Tibial nerve (tissue), 4 donors: ENCODE measurements at places on chromosomes 1 and 21.

GRCh38 chr1:175580841-175581240 is 162.6 kb downstream of the TNR start:
- no peak for DNase-seq
- H3K36me3 ChIP-seq: no peaks in the 10 kb centered on the region
- H3K4me3 ChIP-seq: no peak overlapping the region
- no peaks in the 10 kb centered on the region for H3K4me1 ChIP-seq
- H3K27me3 ChIP-seq: no peaks in the 10 kb centered on the region
- H3K27ac ChIP-seq: no peak overlapping the region

- no peaks in the 10 kb centered on the region for H3K4me1 ChIP-seq
- H3K4me3 ChIP-seq: no peak overlapping the region
- peaks cover 3% of the 10 kb centered on the region for H3K27me3 ChIP-seq
- no peaks in the 10 kb centered on the region for H3K36me3 ChIP-seq
Measured at GRCh38 chr1:167099851-167100250, 6.0 kb downstream of the STYXL2 start.

GRCh38 chr1:110588991-110589390 is 17.2 kb downstream of the KCNA2 start:
- H3K4me1 ChIP-seq: no peaks in the 10 kb centered on the region
- no peak overlapping the region for H3K4me3 ChIP-seq
- H3K36me3 ChIP-seq: no peaks in the 10 kb centered on the region
- no peak overlapping the region for H3K27ac ChIP-seq
- H3K27me3 ChIP-seq: no peaks in the 10 kb centered on the region

- DNase-seq: no peak
- H3K4me3 ChIP-seq: no peak overlapping the region
- no peak overlapping the region for H3K27ac ChIP-seq
- H3K27me3 ChIP-seq: no peaks in the 10 kb centered on the region
- peaks cover 22% of the 10 kb centered on the region for H3K36me3 ChIP-seq
Measured at GRCh38 chr1:17404034-17404684, 32.2 kb downstream of the PADI6 start.

- H3K27ac ChIP-seq: no peak overlapping the region
- H3K4me1 ChIP-seq: no peaks in the 10 kb centered on the region
- H3K27me3 ChIP-seq: no peaks in the 10 kb centered on the region
- no peak for DNase-seq
- H3K4me3 ChIP-seq: no peak overlapping the region
Measured at GRCh38 chr1:212189352-212189738, 95.9 kb upstream of the PPP2R5A start.

- H3K27ac ChIP-seq: peak overlapping the region; percentile 96
- DNase-seq: peak; percentile 61
- peak overlapping the region; percentile 72 for H3K4me3 ChIP-seq
- no peaks in the 10 kb centered on the region for H3K4me1 ChIP-seq
- no peaks in the 10 kb centered on the region for H3K27me3 ChIP-seq
Measured at GRCh38 chr21:38804789-38805327, 871 bp upstream of the ETS2 start.

DNA sequence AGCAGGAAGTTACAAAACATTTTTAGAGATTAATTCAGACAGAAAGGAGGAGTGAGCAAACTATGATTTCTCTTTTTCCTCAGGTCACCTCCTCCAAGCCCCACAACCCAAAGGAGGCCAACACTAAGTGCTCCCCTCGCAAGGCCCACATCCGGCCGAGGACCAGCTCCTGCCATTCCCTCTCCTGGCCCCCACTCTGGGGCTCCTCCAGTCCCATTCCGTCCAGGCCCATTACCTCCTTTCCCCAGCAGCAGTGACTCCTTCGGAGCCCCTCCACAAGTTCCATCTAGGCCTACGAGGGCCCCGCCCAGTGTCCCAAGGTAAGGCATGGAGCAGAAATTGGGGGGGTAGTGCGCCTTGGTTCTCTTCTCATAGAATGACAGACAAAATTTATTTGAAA is 32.0 kb upstream of the C1orf105 start:
- no peaks in the 10 kb centered on the region for H3K4me1 ChIP-seq
- H3K27ac ChIP-seq: peak overlapping the region; percentile 42
- no peak overlapping the region for H3K4me3 ChIP-seq
- H3K27me3 ChIP-seq: no peaks in the 10 kb centered on the region

DNA sequence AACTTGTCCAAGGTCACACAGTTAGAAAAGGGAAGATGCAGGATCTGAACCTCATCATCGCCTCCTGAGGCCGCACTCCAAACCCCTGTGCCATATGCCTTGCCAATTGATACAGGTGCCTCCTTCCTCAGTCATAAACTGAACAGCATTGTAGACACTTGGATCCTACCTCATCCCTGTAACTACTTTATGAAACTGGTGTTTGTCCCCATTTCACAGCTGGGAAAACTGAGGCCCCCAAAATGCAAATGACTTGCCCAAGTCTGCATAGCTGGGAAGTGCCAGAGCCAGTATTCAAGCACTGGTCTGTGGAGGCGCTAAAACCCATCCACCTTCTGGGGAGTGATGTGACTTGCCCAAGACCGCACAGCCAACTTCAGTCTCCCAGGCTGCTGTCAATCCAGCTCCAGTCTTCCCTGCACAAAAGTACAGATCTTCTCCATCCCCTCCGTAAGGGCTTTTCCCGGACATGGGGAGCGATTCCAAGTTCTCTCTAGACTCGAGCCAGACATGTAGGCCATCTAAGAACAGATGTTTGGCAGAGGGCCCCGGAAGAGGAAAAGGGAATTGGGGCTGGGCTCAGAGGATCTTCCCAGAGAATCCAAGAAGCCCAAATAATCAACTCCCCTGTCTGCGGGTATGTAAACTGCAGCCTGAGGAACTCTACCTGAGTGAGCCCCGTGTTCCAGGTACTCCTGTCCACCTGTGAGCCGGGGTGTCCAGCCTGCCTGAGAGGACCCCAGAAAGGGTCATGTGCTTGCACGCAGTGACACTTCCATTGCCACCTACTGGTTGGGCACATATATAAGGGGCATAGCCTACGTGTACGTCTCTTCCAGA is 60.5 kb downstream of the SYT2 start:
- H3K4me3 ChIP-seq: no peak overlapping the region
- H3K27me3 ChIP-seq: peaks cover 42% of the 10 kb centered on the region
- H3K4me1 ChIP-seq: no peaks in the 10 kb centered on the region
- DNase-seq: no peak
- no peak overlapping the region for H3K27ac ChIP-seq
- H3K36me3 ChIP-seq: no peaks in the 10 kb centered on the region

DNA sequence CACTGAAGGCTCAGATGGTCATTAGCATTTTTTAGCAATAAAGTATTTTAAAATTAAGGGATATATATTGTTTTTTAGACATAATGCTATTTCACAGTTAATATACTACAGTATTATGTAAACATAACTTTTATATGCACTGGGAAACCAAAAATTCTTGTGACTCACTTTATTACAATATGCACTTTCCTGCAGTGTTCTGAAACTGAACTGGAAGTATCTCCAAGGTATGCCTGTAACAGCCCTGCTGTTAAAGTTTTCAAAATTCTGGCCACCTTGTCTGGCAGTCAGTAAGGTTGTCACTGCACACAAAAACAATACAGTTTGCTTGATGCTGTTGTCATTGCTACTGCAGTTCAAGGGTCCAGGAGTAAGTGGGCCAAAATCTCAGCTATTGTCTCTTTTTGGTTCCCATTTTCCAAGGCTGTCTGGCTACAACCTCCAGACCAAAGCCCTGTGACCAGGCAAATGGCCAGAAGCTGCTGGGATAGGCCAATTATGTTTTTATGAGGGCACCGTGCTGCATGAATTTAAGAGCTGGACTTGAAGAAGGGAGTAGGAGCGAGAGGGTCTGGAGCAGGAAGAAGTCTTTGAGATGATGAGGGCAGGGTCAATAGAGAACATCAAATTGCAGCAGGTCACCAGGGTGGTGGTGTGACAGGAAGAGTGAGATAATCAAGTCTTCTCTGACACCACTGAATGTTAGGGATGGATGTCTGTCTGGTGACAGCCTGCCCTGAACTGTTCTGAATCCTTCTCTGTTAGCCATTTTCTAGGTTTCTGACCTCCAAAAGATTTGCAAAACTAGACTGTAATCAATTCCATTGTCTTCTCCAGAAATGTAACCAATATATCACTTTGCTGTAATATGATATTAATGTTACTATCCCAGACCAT is 82.3 kb upstream of the CACHD1 start:
- H3K4me1 ChIP-seq: no peaks in the 10 kb centered on the region
- no peaks in the 10 kb centered on the region for H3K27me3 ChIP-seq
- no peak for DNase-seq

DNA sequence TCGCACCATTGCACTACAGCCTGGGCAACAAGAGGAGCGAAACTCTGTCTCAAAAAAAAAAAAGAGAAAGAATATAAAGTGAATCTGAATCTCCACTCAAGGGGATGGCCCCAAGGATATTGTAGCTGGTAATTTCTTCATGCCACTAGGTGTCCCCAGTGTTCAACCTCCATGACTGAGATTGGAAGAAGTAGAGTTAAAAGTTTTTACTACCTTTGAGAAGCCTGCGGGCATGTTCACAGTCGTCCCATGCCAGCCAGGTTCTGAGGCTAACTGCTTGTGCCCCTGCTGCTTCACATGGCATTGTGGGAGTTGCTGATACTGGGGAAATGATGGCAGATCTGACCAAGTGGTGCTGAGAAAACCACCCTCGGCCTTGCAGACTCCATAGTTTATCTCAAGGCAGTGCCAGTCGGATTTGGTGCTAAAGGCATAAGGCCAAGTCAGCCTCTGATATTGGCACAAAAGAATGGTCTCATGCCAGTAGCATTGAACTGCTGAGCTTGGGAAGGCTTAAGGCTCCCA is 10.8 kb upstream of the SHISA4 start:
- no peak overlapping the region for H3K4me3 ChIP-seq
- H3K27me3 ChIP-seq: no peaks in the 10 kb centered on the region
- peak overlapping the region; percentile 75 for H3K27ac ChIP-seq
- H3K36me3 ChIP-seq: no peaks in the 10 kb centered on the region

GRCh38 chr1:173448945-173449344 is 28.2 kb upstream of the PRDX6 start:
- DNase-seq: no peak
- no peaks in the 10 kb centered on the region for H3K27me3 ChIP-seq
- H3K27ac ChIP-seq: no peak overlapping the region
- H3K36me3 ChIP-seq: peaks cover 28% of the 10 kb centered on the region
- H3K4me1 ChIP-seq: no peaks in the 10 kb centered on the region

DNA sequence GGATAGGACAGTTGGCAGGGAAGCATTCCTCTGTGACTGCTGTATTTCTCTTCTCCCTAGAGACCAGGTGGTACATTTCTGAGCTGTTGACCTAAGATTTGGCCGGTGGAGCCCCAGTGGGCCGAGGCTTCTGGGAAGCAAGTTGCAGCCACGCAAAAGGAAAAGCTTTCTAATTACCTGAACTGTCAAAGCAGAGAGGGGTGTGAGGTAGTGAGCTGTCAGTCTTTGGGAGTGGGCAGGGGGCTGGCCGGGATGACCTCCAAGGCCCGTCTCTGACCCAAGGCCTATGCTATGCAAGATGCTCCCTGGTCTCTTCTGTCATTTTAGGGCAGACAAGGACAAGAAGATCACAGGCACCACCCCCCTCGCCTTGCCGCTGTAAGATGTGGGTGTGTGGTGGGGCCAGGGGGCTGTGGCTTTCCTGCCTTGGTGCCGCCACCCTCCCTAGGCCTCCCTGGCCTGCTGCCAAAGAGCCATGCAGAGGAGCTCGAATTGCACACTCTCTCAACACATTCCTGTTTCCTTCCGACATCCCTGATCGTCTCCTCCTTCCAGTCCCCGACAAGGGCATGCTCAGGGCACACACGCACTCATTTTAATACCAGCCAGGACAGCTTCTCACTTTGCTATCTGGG is 7.7 kb downstream of the PADI1 start:
- peaks cover 23% of the 10 kb centered on the region for H3K27me3 ChIP-seq
- H3K36me3 ChIP-seq: no peaks in the 10 kb centered on the region
- no peak overlapping the region for H3K27ac ChIP-seq
- no peaks in the 10 kb centered on the region for H3K4me1 ChIP-seq
- no peak for DNase-seq
- no peak overlapping the region for H3K4me3 ChIP-seq

- no peak for DNase-seq
- no peak overlapping the region for H3K27ac ChIP-seq
Measured at GRCh38 chr1:32144033-32144432, 35.4 kb upstream of the TXLNA start.

GRCh38 chr21:45392573-45392971 is 12.4 kb upstream of the COL18A1 start:
- no peaks in the 10 kb centered on the region for H3K36me3 ChIP-seq
- H3K4me3 ChIP-seq: no peak overlapping the region
- no peak for DNase-seq
- no peaks in the 10 kb centered on the region for H3K27me3 ChIP-seq

DNA sequence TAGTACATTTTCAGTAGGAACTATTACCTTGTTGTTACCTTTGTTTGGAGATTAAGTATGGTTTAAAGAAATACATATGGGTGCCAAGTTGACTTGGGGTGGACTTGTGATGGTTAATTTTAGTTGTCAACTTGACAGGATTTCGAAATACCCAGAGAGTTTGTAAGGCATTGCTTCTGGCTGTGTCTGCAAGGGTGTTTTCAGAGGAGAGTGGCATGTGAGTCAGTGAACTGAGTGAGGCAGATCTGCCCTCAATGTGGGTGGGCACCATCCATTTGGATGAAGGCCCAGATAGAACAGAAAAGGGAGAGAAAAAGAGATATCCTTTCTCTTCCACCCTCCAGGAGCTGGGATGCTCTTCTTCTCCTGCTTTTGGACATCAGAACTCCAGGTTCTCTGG is 315.5 kb downstream of the GPATCH2 start:
- no peaks in the 10 kb centered on the region for H3K27me3 ChIP-seq
- H3K4me1 ChIP-seq: no peaks in the 10 kb centered on the region
- DNase-seq: no peak
- H3K4me3 ChIP-seq: no peak overlapping the region
- H3K27ac ChIP-seq: no peak overlapping the region

GRCh38 chr1:27621051-27621920 is 13.7 kb downstream of the FGR start:
- H3K36me3 ChIP-seq: no peaks in the 10 kb centered on the region
- H3K27ac ChIP-seq: no peak overlapping the region
- DNase-seq: no peak

GRCh38 chr21:39055167-39055767 is 128.0 kb downstream of the PSMG1 start:
- H3K36me3 ChIP-seq: no peaks in the 10 kb centered on the region
- no peak overlapping the region for H3K27ac ChIP-seq
- no peak overlapping the region for H3K4me3 ChIP-seq
- no peaks in the 10 kb centered on the region for H3K4me1 ChIP-seq
- H3K27me3 ChIP-seq: no peaks in the 10 kb centered on the region
